ENCODE measurements at places on chromosomes 3 and 15.

GRCh38 chr3:188749010-188749617 is 422.7 kb upstream of the TPRG1 start:
- peak; percentile 42 for DNase-seq

DNA sequence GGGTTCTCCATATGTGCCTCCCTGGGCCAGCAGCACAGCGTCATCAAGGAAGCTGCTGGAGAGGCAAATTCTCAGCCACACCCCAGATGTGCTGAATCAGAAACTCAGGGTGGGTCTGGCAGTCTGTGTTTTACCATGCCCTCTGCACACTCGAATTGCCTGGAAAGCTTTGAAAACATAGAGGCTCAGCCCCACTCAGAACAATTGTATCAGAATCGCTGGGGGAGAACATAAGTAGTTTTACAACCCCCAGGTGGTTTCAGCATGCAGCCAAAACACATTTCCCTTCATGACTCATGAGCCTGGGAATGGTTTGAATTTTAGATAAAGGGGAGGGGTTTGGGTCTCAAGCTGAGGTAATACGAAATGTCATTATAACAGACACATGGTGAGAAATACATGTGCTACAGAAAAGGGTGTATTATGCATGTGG is 9.6 kb downstream of the TGM4 start:
- DNase-seq, result no peak

DNA sequence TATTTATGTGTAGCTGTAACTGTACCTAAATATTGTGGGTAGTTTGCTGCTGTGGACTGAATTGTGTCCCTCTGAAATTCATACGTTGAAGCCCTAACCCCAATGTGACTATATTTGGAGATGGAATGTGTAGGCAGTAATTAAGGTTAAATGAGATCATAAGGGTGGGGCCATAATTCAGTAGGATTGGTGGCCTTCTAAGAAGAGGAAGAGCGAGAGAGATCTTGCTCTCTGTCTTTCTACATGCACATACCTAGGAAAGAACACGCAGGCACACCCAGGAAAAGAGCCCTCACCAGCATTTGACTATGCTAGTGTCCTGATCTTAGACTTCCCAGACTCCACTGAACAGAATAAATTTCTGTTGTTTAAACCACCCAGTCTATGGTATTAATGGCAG is 67.6 kb upstream of the CFAP20DC start:
- no peak for DNase-seq

- no peak for DNase-seq
These were observed 31.3 kb downstream of the CYP8B1 start for GRCh38 chr3:42844412-42844713.
